ENCODE measurements at places on chromosomes 4 and X. TPM values are rescaled to one million over a fixed set of nuclear protein-coding genes. Genes with fewer than 3 reads are reported as not detected.

AGTR2 gene
- total RNA-seq = not detected

ENOPH1 gene
- 29.5 TPM for total RNA-seq

HSFX1 gene
- total RNA-seq = 0.33 TPM

DNASE1L1 gene
- total RNA-seq = 30.2 TPM

CTAG1B gene
- not detected for total RNA-seq

ZCCHC18 gene
- total RNA-seq = not detected

PNMA3 gene
- total RNA-seq = 0.25 TPM

CT55 gene
- not detected for total RNA-seq

GPR143 gene
- total RNA-seq = 0.15 TPM

TEX13B gene
- not detected for total RNA-seq

SPATA4 gene
- 0.17 TPM for total RNA-seq

ZMAT1 gene
- 0.07 TPM for total RNA-seq

EPHA5 gene
- 0.40 TPM for total RNA-seq

CENPVL3 gene
- 0.17 TPM for total RNA-seq

SLC26A1 gene
- total RNA-seq = 0.14 TPM

UGT2B10 gene
- 0.06 TPM for total RNA-seq

NALF2 gene
- 5.2 TPM for total RNA-seq

SMR3B gene
- not detected for total RNA-seq

POF1B gene
- 2.1 TPM for total RNA-seq

NXF2 gene
- not detected for total RNA-seq

KIAA1210 gene
- not detected for total RNA-seq

LONRF3 gene
- total RNA-seq = 3.4 TPM

SMIM10L2A gene
- 0.15 TPM for total RNA-seq

CCDC149 gene
- 2.4 TPM for total RNA-seq

SCOC gene
- total RNA-seq = 26.3 TPM
